Effector memory CD4-positive, alpha-beta T cell (primary cell): ENCODE measurements at places on chromosomes 12 and 14.
A peak's percentile ranks its signal among the peaks of the same experiment; 100 is the strongest.

- DNase-seq, result no peak
Measured at GRCh38 chr14:77912754-77913556, 113.0 kb downstream of the ADCK1 start.

DNA sequence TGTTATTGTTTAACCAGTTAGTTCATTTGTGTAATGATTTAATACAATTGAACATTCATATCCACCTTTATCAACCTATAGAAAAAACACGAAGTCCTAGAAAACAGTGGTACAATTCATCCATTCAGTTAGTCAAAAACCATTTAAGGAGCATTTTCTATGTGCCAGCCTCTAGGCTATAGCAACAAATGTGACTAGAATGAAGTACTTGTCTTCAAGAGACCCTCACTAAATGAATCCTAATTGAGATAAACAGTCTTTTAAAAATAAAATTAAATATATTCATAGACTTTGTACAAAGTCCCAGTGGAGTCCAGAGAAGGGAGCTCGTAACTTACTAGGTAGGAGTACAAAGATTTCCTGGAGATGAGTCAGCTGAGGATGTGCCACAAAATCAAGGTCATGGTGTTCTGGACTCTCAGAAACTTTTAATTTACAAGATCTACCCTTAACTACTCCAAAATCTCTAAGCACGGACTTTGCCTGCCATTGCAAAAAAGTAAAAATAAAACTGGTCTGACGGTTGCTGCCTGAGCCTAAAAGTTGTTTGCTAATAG lies 430.7 kb upstream of the DCN start:
- no peak for DNase-seq

GRCh38 chr12:6372403-6373003 lies 2.9 kb downstream of the SCNN1A start:
- DNase-seq, result no peak

- DNase-seq, result no peak
Measured at GRCh38 chr12:22744197-22744596, 119.2 kb downstream of the ETNK1 start.

DNA sequence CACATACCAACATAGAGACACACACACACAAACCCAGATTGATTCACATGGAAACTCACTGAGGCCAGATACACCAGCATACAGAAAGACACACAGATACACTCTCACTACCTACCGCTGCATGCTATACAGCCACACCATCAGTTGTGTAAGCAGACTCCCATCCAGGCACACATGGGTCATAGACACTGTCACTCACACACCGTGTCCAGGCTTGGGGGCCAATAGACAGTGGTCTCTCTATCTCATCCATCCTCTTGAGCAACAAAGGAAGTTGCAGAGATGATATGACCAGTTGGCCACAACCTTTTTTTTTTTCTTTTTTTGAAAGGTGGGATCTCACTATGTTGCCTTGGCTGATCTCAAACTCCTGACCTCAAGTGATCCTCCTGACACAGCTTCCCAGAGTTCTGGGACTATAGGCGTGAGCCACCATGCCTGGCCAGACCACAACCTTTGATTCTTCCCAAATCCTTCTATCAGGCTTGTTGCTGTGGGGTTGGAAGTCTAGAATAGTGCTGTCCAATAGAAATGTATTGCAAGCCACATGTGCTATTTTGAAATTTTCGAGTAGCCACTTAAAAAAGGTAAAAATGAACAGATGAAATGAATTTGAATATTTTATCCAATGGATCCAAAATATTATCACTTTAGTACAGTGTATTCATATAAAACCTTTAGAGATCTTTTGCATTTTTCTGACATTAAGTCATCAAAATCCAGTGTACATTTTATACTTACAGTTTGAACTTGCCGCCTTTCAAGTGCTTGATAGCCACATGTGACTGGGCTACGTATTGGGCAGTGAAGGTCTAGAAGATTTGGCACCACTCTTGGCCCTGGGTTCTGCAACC lies 7.4 kb downstream of the LRP1-AS start:
- no peak for DNase-seq

GRCh38 chr12:125181107-125181506 lies 115.9 kb downstream of the AACS start:
- no peak for DNase-seq

DNA sequence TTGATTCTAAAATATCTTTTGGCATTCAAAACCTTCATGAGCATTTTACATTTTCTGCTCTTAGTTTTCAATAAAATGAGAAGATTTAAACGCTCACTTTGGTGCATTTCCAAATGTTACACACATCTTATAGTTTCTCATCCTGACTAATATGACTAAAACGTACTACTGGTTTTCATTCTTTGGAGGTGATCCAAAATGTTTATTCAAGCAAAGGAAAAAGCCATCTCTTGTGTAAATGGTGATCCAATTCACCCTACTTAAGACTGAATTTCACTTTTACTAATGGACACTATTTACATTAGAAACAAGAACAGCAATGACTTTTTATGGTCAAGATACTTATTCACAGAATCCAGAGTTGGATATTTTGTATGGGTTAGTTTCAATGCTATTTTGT lies 86.6 kb downstream of the KITLG start:
- DNase-seq, result no peak

- DNase-seq, result no peak
Measured at GRCh38 chr12:47021298-47021697, 58.1 kb upstream of the PCED1B start.

DNA sequence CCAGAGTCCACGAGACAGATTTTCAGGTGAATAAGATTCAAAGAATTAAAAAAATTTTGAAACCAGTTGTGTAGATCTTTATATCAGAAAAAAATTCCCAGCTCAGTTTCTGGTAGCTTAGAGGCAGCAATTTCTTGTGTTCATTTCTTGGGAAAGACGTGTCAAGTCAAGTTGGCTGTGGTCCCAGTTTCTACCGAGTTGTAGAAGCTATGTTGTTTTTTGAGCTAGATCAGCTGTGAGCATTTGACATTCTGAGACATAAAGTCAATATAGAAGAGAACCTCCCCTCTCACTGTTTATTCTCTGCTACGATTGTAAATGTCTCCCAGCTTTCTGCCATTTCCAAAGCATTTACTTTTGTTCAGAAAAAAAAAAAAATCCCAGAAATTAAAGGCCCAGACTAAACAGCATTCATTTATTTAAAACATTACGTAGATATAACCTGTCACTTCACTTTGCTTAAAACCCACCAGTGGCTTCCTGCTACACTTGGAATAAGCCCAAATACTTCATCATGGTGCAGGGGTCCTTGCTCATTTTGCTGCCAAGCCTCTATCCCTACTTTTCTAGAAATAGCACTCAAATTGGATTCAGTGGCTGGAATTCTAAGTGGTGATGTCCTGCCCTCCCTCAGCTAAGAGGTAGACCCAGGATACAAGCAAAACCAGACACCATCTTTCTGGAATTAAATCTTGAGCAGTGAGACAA lies 20.6 kb upstream of the PYGL start:
- DNase-seq, result no peak

DNA sequence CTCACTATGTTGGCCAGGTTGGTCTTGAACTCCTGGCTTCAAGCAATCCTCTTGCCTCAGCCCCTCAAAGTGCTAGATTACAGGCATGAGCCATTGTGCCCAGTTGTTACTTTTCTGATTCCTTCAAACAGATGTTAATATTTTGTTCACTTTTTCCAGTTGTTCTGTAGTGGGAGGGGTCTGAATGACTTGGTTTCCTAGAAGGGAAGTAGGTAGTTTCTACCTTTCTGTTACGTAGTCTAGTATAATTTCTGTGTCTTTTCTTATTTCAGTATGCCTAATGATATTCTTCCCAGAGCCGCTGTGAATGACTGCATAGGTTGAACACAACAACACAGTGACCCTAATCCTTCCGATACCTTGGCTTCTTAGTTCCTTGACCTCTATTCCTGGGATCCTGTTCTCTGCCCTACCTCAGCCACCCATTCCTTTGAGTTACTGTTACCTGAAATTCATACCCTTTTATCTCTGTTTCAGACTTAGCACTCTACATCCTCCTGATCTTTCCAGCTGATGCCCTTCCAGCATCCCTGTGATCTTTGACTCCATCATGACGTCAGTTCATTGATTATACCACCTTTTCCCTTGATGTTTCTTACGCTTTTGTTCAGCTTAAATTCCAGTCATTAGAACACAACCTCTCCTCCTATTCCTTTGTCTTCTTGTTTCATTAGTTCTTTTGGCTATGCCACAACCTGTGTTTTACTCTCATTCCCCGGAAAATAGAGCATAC lies 33.3 kb downstream of the RCOR1 start:
- no peak for DNase-seq

- DNase-seq, result no peak
Measured at GRCh38 chr14:74596741-74597450, 15.1 kb downstream of the LTBP2 start.

DNA sequence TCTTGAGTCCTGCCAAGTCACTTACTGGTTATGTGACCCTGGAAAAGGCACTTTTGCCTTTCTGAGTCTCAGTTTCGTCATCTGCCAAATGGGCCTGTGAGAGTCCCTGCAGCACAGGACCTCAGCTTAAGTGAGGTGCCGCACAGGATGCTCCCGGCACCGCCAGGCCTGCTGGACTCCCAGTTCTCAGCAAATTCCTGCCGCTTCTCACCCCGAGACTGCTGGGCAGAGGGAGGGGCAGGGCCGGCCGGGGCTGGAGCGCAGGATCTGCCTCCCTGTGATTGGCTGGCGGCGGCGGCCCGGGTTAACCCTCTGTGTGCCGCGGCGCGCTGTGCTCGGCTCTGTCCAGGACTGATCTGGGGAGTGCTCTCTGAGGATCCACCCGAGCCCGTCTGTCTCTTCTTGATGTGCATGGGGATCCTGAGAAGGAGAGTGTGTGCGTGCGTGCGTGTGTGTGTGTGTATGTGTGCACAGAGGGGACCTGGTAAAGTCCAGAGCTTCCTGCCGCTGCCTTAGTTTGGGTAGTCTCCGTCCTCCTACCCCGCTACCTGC lies 8.6 kb downstream of the SETD1B start:
- DNase-seq, result no peak

DNA sequence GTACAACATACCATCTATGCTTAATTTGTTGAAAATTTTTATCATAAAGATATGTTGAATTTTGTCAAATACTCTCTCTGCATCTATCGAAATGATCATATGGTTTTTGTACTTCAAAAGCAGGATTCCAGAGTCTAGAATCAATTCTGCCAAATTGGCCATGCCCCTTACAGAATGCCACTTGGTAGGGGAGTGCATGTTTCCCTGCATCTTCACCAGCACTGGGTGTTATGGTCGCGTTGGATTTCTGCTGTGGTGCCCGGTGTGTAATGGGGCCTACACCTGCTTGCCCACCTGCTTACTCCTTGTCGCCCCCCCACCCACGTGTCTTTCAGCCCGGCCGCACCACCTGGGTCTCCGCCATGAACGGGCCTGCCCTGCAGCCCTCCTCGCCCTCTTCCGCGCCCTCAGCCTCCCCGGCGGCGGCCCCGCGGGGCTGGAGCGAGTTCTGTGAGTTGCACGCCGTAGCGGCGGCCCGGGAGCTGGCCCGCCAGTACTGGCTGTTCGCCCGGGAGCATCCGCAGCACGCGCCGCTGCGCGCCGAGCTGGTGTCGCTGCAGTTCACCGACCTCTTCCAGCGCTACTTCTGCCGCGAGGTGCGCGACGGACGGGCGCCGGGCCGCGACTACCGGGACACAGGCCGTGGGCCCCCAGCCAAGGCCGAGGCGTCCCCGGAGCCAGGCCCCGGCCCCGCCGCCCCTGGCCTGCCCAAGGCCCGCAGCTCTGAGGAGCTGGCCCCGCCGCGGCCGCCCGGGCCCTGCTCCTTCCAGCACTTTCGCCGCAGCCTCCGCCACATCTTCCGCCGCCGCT lies 12.3 kb downstream of the SH2B3 start:
- DNase-seq, result no peak

DNA sequence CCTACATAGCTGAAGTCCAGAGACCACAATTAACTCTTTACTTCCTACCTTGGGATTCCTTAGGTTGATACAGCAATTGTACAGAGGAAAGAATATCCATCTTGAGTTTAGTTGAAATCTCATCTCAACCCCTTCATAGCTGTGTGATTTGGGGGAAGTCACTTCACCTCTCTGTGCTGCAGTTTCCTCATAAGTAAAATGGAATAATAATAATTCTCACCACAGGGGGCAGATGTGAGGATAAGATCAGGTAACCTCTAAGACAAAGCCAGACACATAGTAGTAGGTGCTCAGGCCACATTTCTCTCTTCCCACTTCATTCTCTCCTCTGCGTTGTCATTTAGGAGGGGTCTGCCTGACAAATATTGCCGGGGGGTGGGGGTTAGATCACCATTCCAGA lies 6.7 kb downstream of the FOXN4 start:
- no peak for DNase-seq

DNA sequence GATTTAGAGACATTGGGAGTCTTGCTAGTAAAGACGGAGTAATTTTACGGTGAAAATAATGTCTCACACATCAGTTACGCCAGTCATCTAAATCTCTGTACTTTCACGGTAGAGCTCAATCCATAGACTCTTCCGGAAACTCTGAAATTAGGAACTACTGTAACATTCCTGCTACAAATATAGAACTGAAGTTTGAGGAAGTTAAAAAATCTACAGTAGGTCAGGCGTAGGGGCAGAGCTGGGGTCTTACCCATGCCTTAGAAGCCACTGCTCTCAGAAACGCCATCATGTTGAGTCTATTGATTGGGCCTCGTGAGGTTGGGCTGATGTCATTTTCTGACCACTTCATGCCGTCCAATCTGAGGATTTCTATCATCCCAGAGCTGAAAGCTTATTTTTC lies 1029.8 kb upstream of the TMEM132C start:
- DNase-seq, result no peak

- DNase-seq, result peak; percentile 78
Measured at GRCh38 chr12:49366652-49367380, 446 bp upstream of the SPATS2 start.

GRCh38 chr12:5856692-5857091 lies 88.4 kb downstream of the ANO2 start:
- no peak for DNase-seq

DNA sequence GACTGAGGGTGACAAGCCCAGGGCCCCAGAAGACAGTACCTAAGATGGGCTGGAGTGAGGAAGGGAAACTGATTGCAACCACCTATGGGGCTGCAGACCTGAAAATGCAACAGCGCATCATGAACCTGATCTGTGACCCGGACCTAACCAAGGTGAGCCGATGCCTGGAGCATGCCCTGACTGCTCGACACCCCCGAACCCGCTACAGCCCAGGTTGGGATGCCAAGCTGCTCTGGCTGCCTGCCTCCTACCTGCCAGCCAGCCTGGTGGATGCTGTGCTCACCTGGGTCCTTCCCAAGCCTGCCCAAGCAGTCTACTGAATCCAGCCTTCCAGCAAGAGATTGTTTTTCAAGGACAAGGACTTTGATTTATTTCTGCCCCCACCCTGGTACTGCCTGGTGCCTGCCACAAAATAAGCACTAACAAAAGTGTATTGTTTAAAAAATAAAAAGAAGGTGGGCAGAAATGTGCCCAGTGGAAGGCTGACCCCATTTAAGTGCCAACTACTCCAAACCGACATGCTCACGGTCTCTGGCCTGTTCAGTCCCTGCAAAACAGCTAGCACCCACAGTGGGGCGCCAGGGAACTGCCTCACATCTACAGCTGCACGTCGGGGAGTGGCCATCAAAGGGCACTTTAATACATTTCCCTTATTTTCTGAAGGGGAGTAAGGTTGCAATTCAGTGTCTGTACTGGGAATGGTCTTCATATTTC lies 4.2 kb downstream of the RDH5 start:
- DNase-seq, result peak; percentile 40

- DNase-seq, result peak; percentile 8
Measured at GRCh38 chr12:67649570-67650387, 1.2 kb downstream of the DYRK2 start.
